ENCODE measurements at places on chromosomes 1 and 21. TPM values are rescaled to one million over a fixed set of nuclear protein-coding genes. Genes with fewer than 3 reads are reported as not detected.

AADACL3 gene
- not detected for total RNA-seq

RPE65 gene
- total RNA-seq = not detected

MAPKAPK2 gene
- total RNA-seq = 87.0 TPM

TSNAX gene
- 38.4 TPM for total RNA-seq

MTF1 gene
- total RNA-seq = 30.3 TPM

TMEM79 gene
- total RNA-seq = 4.8 TPM

GRCh38 chr1:79079770-79080169 is 73.2 kb upstream of the ADGRL4 start:
- no peaks in the 10 kb centered on the region for H3K4me1 ChIP-seq
- H3K4me3 ChIP-seq = no peak overlapping the region

GRCh38 chr1:89069951-89070350 is 4.9 kb upstream of the GBP1 start:
- H3K27me3 ChIP-seq = no peaks in the 10 kb centered on the region
- DNase-seq = no peak
- no peaks in the 10 kb centered on the region for H3K36me3 ChIP-seq
- H3K4me3 ChIP-seq = peak overlapping the region; percentile 36
- peaks cover 6% of the 10 kb centered on the region for H3K4me1 ChIP-seq

DNA sequence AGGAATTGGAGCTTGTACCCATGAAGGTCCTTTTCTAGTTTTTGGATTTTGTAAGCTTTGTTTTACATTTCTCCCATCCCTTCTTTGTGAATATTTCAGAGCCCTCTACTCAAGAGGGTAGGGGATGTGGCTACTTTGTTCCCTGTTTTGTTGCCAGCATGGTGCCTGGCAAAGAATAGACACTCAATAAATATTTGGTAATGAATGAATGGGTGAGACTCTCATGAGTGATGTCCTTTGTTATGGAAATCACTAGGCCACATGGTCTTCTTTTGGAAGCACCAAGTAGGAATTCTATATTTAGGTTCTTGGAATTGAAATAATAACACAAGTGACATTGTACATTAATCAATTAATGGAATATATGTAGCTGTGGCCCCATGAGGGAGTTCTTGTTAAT is 26.8 kb upstream of the ATP5PO start:
- no peak overlapping the region for H3K4me3 ChIP-seq
- peaks cover 5% of the 10 kb centered on the region for H3K4me1 ChIP-seq

GRCh38 chr1:178869119-178869697 is 1.7 kb downstream of the ANGPTL1 start:
- H3K4me3 ChIP-seq = peak overlapping the region; percentile 35
- no peak for DNase-seq
- peak overlapping the region; percentile 42 for H3K27ac ChIP-seq

DNA sequence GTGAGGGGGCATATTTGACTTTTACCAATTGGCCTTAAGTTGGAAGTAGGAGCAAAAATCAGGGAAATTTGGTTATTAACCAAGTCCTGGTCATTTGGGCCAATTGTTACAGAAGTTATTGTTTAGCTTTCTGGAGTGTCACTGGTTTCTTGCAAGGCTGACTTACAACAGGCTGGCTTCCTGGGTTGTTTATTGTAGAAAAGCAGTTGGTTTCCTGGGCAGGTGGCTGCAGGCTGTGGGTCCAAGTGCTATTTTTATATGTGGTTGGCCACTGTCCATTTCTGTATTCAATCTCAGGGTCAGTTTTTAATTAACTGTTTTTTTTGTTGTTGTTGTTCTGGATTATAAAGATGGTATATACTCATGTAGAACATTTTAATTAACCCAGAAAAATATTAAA is 174.1 kb downstream of the KCNJ6 start:
- no peaks in the 10 kb centered on the region for H3K27me3 ChIP-seq
- H3K4me3 ChIP-seq = no peak overlapping the region
- no peaks in the 10 kb centered on the region for H3K36me3 ChIP-seq
- no peaks in the 10 kb centered on the region for H3K4me1 ChIP-seq

DNA sequence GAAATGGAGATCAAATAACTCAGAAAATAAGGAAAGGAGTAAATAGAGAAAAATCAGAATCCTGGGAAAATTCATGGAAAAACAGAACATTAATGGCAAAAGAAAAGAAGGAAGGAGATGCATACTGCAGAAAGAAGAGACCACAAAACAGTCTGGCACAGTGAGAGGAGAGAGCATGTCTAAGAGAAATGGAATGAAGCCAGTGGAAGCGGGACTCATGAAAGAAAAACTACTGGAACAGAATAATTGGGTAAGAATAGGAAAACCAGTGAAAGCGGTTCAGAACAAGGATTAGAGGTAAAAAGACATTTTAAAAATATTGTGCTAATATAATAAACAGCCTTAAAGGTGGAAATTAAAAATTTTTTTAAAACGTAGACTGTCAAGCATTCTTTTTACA is 93.6 kb upstream of the GREM2 start:
- no peak for DNase-seq
- H3K4me1 ChIP-seq = no peaks in the 10 kb centered on the region
- H3K27me3 ChIP-seq = no peaks in the 10 kb centered on the region
- no peak overlapping the region for H3K27ac ChIP-seq
- H3K36me3 ChIP-seq = no peaks in the 10 kb centered on the region

- H3K4me3 ChIP-seq = no peak overlapping the region
- H3K4me1 ChIP-seq = no peaks in the 10 kb centered on the region
- no peak for DNase-seq
- no peaks in the 10 kb centered on the region for H3K27me3 ChIP-seq
- no peak overlapping the region for H3K27ac ChIP-seq
- no peaks in the 10 kb centered on the region for H3K36me3 ChIP-seq
Measured at GRCh38 chr1:70847013-70847412, 200.6 kb downstream of the PTGER3 start.

- no peak overlapping the region for H3K27ac ChIP-seq
- DNase-seq = no peak
- H3K27me3 ChIP-seq = no peaks in the 10 kb centered on the region
- peaks cover 63% of the 10 kb centered on the region for H3K4me1 ChIP-seq
Measured at GRCh38 chr1:226711976-226712741, 26.9 kb downstream of the ITPKB start.

DNA sequence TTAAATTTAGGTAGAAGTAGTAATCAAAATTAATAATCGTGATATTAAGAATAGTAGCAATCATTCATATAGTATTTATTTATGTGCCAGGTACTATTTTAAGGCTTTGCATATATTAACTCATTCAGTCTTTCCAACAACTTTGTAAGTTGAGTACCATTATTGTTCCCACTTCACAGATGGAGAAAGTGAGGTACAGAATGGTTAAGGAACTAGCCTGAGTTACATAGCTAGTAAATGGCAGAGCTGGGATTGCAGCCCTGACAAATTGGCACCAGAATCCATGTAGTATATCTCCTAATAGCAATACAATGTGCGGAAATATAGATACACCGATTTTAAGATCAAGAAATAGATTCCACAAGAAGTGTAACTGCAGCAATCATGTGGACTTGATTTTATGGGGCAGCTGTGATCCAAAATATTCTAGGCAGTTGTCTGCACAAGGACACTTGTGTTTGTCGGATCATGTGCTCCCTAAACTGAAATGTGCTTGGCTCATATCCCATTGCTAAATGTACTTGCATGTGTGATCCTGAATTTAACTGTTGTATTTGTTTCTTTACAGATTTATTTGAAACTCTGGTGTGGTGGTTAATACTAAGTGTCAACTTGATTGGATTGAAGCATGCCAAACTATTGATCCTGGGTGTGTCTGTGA is 5.8 kb upstream of the GTF2B start:
- no peaks in the 10 kb centered on the region for H3K4me1 ChIP-seq
- no peaks in the 10 kb centered on the region for H3K36me3 ChIP-seq
- no peak overlapping the region for H3K27ac ChIP-seq
- H3K27me3 ChIP-seq = no peaks in the 10 kb centered on the region
- H3K4me3 ChIP-seq = no peak overlapping the region

DNA sequence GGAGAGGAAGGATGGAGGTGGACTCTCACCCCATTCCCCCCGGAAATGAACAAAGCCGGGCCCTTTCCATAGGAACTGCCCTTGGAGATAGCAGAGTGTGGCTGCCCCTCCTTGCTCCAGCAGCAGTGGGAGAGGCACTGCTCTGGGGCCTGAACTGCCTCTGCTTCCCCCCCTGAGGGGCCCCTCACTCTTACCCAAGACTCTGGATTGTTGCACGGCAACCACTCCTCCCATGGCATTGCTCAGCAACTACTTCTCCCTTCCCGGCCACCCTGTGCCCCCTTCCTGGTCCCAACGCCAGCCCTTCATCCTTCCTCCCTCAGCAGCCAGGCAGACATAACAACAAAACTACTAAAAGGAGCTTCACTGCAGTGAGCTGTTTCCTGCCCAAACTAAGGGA is 3.0 kb upstream of the ACKR1 start:
- peak overlapping the region; percentile 14 for H3K4me3 ChIP-seq
- no peak overlapping the region for H3K27ac ChIP-seq
- H3K27me3 ChIP-seq = peaks cover 11% of the 10 kb centered on the region
- peaks cover 3% of the 10 kb centered on the region for H3K4me1 ChIP-seq
- no peak for DNase-seq
- H3K36me3 ChIP-seq = no peaks in the 10 kb centered on the region

DNA sequence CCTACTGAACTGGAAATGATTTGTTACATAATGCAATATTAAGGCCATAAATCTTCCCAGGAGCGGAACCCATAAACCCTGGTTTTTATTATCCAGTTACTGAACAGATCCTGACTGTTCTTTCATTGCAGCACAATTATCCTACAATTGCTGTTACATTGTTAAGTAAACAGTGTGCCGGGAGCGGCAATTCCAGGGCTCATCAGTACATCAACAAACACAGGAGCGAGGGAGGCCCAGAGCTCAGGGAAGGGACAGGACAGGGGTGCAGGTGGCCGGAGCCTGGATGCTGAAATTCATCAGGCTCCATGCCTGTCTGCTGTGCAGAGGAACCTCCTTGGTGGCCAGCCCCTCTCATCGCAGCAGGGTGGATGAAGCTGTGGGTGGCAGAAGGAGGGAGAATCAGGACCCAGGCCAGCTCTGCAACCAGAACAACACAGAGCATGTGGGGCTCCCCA is 544.7 kb downstream of the NPHP4 start:
- no peaks in the 10 kb centered on the region for H3K4me1 ChIP-seq
- DNase-seq = no peak
- H3K27ac ChIP-seq = no peak overlapping the region
- H3K27me3 ChIP-seq = peaks cover 10% of the 10 kb centered on the region
